ENCODE measurements at places on chromosomes 5 and 9. TPM values are rescaled to one million over a fixed set of nuclear protein-coding genes. Genes with fewer than 3 reads are reported as not detected.

DNA sequence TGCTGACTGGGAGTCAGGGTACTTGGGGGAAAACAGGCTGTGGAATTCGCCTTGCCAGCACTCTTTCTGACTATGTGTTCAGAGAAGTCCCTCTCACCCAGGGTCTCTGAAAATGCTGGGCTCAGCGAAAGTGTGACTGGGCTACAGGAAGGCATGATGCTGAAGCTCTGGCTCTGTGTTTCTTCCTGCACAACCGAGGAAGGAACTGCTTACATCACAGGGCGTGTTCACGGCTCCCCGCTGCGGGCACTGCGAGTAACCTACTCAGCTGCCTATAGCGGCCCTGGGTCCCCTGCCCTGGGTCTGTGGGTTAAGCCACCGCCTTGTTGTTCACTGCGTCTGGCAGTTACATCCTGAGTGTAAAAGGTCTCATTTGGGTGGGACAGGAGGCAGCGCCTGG, 222.4 kb upstream of the IRX4 start:
- no peaks in the 10 kb centered on the region for H3K4me1 ChIP-seq
- no peak overlapping the region for H3K27ac ChIP-seq
- H3K27me3 ChIP-seq = no peaks in the 10 kb centered on the region
- H3K4me3 ChIP-seq = no peak overlapping the region
- H3K36me3 ChIP-seq = no peaks in the 10 kb centered on the region

GRCh38 chr5:110105692-110106091, 416.0 kb downstream of the MAN2A1 start:
- H3K27me3 ChIP-seq = no peaks in the 10 kb centered on the region
- no peaks in the 10 kb centered on the region for H3K36me3 ChIP-seq
- H3K27ac ChIP-seq = no peak overlapping the region
- H3K4me1 ChIP-seq = peaks cover 11% of the 10 kb centered on the region

DNA sequence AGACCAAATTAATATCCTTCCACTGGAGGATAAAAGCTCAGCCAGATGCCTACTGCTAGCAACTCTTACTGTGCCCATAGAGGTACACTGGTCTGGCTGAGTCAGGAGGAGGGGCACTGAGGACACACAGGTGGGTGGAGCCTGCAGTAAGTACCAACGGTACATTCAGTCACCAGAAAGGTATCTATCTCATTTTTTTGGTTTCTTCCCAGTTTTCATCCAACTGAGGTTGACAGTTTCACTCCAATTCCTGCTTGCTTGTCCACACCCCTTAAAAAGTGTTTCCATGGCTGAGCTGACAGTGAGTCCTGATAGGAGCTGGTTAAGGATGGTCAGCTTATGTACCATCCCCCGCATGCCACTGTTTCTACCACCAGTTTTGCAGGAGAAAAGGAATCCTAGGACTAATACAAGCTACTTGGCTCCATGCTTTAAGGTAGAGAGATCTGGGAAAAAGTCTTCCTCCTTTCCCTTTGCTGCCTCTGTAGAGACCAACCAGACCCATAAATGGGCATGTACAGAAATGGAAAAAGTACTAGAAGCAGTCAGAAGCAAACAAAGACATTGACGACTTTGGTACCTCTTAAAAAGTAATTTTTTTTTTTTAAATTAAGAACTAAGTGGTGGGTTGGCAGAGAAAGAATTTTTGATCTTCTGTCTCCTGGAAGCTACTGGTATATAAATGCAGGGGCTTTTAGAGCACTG, 3.2 kb downstream of the ELL2 start:
- H3K27ac ChIP-seq = no peak overlapping the region
- H3K27me3 ChIP-seq = no peaks in the 10 kb centered on the region
- H3K4me1 ChIP-seq = peaks cover 76% of the 10 kb centered on the region

DNA sequence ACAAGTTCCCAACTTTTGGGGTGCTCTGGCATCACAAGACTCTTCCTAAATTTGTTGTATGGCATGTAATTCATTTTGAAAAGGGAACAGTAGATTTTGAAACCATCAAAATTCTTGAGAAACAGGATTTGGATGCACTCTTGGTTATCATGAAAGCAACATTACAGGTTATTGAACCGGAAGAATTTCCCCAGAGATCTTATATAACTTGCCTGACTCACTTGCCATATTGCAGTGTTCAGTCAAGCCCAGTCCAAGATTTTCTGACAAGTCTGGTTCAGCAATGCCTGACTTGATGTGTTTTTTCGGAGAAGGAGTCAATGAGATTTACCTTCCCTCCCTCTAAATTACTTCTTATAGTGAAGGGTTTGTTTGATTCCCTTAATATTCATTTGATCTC, 32.0 kb downstream of the SMIM15 start:
- peaks cover 2% of the 10 kb centered on the region for H3K36me3 ChIP-seq
- no peak for DNase-seq
- no peak overlapping the region for H3K27ac ChIP-seq

DNA sequence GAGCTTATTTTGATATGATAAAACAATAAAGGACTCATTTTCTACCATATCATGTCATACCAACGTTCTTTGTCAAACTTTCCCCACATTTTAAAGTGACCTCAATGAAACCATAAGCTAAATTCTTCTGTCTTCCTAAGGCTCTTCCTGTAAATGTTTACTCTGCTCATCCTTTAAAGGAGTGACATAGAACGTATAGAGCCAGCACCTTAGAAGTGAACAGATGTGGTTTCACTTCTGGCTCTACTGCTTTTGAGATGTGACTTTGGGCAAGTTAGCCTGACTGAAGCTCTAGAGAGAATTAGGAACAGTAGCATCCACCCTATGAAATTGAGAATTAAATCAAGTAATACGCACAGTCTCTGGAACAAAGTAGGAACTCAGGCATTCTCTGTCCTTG, 24.1 kb downstream of the SAR1B start:
- peak overlapping the region; percentile 25 for H3K4me3 ChIP-seq
- peaks cover 78% of the 10 kb centered on the region for H3K36me3 ChIP-seq
- peaks cover 53% of the 10 kb centered on the region for H3K4me1 ChIP-seq
- H3K27ac ChIP-seq = peak overlapping the region; percentile 92
- DNase-seq = no peak

The SLC46A2 gene
- total RNA-seq = not detected

The FGF10 gene
- total RNA-seq = not detected

The GOLGA1 gene
- total RNA-seq = 18.0 TPM

The OSMR gene
- not detected for total RNA-seq

Data from activated CD4-positive, alpha-beta memory T cell treated with anti-CD3 and anti-CD28 coated beads, Interleukin-2, amount 10 ng/mL, durations not matched to agents 7 days and 5 days (primary cell).